ENCODE measurements at places on chromosomes 13 and 19.

DNA sequence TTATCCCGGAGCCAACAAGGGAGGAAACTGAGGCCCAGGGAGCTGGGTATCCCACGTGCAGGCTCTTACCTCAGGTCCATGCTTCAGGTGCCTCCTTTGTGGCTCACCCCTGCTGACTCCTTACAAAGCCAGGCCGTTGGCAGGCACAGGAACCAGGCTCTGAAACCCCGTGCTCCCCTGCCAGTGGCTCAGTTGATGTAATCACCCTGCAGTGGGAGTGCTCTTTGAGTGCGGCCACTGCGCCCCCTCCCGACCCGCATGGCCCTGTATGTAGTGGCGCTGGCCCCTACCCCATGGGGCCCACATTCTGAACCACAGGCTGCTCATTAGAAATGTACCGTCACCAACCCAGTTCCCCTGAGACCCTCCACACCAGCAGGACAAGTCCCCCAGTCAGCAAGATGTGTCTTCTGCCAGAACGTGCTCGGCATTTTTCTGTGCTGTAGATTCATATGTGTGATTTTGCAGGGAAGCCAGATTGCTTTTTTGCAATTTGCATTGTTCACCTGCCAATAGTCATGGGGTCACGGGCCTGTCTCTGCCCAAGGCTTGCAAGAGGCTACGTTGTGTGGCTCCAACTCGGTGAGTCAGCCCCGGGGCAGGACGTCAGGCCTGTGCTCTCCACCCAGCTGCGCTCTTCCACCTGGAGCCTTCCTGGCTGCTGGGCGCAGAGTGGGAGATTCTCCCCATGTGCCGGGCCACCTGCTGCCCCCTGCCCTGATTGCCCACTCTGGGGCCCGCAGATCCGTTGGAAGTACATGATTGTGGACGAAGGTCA is 60.3 kb downstream of the SMARCA4 start:
- no peak for DNase-seq

DNA sequence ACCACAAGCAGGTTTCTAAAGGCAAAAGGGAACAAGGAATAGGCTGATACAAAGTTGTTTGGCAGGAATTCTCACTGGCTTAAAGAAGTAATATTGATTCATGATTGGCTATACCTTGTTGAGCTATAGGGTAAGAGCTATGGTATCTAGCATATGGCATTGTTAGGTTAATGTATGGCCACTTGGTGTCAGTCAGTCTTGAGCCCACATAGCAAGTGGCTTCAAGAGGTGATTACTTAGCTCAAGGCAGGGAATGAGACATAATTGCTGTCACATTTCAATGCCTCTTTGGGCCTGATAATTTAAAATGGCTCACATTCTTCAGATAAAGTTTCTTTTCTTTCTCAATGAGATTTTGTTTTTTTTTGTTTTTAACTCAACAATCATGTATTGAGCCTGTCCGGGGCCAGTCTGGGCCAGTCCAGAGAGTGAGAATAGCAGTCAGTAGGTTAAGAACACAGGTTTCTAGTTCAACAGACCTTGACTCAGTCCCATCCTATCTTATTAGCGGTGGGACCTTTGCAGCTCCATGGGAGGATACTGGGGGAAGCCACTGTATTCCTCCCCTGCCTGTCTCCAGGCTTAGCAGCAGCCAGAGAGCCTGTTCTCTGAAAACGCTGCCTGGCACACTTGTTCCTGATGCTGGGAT is 45.8 kb upstream of the RCBTB2 start:
- DNase-seq: no peak

DNA sequence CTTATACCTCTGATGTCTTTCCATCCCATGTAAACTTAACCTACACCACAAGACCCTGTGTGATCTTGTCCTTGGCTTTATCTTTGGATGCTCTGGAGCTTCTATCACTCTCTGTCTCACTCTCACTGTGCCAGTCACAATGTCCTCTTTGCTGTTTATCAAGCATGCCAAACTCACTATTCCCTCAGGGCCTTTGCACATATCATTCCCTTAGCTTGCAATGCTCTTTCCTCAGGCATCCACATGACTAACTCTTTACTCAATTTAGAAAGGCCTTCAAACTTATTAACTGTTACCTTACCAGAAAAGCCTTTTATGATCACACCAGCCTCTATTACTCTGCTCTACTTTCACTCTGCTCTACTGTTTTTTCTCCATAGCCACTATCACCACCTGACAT is 354.1 kb downstream of the RFC3 start:
- DNase-seq: no peak

GRCh38 chr19:53866865-53867224 is 838 bp upstream of the MYADM start:
- DNase-seq: no peak

GRCh38 chr19:18674616-18675015 is 8.9 kb upstream of the CRTC1 start:
- DNase-seq: no peak

- no peak for DNase-seq
Measured at GRCh38 chr13:40096357-40096901, 441.0 kb downstream of the COG6 start.

GRCh38 chr19:10246511-10246910 is 5.5 kb upstream of the MRPL4 start:
- no peak for DNase-seq

DNA sequence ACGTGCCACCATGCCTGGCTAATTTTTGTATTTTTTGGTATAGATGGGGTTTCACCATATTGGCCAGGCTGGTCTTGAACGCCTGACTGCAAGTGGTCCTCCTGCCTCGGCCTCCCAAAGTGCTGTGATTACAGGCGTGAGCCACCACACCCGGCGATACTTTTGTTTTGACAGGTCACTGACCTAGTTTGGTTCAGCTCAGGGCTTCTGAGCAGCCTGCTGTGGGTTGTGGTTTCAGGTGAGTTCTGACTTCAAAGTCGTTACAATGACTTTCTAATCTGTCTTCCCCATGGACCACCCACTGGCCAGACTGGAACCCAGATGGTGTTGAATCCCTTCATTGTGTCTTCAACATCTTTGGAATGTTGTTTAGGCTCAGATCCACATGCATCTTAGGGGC is 73.8 kb downstream of the TRPM4 start:
- no peak for DNase-seq

- DNase-seq: no peak
Measured at GRCh38 chr13:58767566-58767965, 1136.0 kb downstream of the PCDH17 start.

GRCh38 chr19:13827656-13828055 is 32.4 kb downstream of the ZSWIM4 start:
- DNase-seq: no peak

- DNase-seq: no peak
Measured at GRCh38 chr19:46809534-46810272, 21.3 kb upstream of the SLC1A5 start.

DNA sequence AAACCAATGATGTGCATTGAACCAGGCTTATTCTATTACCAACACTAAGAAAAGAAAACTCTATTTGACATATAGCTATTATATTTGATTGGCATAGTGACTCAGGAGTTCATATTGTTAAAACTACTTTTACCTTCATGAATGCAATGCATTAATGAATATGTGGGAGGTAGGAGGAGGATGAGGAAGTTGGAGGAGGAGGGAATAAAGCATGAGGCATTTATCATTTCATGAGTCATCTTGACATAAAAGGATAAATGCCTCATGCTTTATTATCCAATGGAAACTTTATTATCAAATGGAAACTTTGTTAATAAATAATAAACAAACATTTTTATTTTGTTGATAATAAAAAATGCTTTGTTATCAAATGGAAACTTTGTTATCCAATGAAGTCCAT is 116.5 kb downstream of the SPRY2 start:
- DNase-seq: peak; percentile 24

GRCh38 chr19:5132206-5132560 is 163.3 kb downstream of the KDM4B start:
- no peak for DNase-seq

- DNase-seq: no peak
Measured at GRCh38 chr19:39829702-39830275, 4.2 kb downstream of the DYRK1B start.

- no peak for DNase-seq
Measured at GRCh38 chr19:35938282-35939224, 2.4 kb downstream of the LRFN3 start.

DNA sequence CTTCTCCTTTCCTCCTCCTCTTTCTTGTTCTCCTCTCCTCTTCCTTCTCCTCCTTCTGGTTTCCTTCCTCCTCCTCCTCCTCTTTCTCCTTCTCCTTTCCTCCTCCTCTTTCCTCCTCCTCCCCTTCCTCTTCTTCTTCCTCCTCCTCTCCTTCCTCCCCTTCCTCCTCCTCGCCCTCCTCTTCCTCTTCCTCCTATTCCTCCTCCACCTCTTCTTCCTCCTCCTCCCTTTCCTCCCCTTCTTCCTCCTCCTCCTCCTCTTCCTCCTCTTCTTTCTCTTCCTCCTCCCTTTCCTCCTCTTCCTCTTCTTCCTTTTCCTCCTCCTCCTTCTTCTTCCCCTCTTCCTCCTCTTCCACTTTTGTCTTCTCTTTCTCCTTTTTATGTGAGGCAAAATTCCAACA is 55.0 kb upstream of the ADGRE1 start:
- no peak for DNase-seq

DNA sequence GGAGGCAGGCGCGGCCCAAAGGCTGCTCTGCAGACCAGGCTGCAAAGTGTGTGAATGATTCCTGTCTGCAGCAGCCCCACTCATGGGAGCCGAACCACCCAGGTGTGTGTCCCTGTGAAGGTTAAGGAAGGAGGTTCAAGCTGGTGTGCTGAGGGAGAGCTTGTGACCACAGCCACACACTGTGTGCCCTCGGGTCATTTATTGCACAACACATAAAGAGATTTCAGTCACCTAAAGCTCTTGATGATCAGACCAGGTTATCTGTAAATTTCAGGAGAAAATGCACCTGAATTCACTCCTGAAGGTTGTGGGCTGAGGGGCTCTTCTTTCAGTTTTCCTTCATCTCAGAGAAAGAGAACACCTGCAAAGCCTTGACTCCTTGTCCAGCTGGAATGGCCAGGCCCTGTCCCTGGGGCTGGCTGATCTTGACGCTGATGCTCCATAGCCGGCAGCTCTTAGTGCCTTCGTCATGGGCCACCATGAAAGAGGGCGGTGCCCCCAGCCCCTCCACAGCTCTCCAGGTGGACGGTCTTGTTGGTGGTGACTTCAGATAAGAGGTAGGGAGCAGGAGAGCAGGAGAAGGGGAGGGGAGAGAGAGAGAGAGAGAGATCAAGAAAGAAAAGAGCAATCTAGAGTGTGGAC is 110.8 kb upstream of the C1QTNF9B start:
- DNase-seq: no peak

DNA sequence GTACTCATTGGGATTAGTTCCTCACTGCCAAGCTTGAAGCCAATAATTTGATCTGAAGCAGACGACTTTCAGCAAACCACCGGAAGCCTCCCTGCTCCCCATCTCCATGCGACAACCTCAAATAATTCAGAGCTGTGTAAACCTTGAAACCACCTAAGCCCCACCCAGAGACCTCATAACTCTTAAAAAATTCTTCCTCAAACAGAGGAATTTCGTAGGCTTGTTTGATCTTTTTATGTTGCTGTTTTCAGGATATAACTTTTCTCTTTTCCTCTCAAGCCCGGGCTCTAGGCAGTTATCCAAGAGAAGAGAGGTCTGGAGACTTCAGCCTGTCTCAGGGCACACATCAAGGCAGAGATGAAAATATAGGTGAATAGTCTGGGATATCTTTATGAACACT is 311.6 kb downstream of the KCNRG start:
- DNase-seq: no peak

DNA sequence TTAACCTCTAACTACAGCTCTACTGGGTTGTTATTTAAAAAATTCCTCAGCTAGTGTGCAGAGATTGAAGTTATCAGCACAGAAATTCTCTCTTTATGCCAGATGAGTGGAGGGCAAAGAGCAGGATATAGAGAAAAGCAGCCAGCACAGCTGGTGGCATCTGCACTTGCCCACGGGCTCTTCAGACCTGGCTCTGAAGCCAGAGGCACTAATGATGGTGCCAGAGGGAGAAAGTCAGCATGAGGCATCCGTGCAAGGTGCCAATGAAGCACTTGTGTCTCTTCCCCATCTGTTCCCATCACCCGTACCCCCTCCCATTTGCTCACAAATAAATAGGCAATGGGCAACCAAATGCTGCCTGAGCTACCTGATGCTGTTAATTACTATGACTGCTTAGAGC is 138.9 kb downstream of the OLFM4 start:
- no peak for DNase-seq

DNA sequence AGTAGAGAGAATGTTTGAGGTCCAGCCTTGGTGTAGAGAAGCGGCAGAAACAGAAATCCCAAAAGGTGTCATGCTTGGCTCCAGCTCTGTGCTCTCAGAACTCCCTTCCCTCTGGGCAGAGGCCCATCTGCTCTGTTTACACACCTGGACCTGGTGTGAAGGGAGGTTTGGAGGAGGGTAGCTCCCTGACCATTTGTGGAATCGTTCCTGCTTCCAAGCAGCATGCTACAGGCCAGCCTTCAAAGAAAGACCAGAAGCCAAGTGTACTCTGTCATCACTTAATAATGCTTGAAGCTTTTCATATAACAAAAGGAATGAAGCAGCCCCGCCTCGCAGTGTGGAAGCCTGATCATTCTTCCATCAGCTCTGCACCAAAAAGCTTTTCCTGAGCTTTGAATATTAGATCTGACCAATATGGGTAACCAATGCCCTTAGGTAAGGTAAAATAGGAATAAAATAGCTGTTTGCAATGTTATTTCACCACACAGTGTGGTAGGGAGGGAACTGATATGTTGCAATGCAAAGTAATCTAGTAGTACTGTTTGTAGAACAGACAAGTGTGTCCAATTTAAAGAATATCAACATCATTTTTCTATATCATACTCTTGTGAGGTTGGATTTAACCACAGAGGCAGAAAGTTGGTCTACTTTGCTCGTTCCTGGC is 63.3 kb downstream of the ZIC5 start:
- DNase-seq: no peak

DNA sequence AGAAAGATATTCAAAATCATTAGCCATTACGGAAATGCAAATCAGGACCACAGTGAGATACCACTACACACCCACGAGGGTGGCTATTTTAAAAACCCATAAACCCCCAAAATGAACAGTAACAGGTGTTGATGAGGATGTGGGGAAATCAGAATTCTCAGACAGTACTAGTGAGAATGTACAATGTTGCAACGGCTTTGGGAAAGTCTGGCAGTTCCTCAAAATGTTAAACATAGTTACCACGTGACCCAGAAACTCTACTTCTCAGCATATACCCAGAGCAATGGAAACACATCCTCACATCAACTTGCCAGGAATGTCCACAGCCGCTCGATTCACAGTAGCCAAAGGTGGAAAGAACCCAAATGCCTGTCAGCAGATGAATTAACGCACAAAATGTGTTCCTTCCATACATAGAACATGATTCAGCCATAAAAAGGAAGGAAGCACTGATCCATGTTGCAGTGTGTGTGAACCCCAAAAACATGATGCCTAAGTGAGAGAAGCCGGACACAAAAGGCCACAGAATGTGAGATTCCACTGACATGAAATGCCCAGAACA is 7.0 kb downstream of the PLVAP start:
- peak; percentile 74 for DNase-seq

DNA sequence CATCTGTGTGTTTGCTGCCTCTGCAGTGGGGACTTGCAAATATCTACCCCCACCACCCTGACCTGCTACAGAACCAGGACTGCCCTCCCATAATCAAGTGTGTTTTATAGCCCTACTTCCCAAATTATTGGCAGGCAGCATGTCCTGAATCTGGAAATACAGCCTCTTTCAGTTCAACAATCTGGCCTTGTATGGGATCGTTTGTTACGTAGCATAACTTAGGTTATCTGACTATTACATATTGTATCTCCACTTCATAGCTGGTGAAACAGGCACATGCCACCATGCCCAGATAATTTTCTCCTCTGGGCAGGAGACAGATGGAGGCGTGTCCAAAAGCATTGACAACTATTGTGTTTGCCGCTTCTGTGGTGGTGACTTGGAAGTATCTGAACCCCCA is 66.7 kb upstream of the ADGRL1 start:
- no peak for DNase-seq

- no peak for DNase-seq
Measured at GRCh38 chr13:50365408-50366391, 350.5 kb downstream of the KCNRG start.
